ENCODE measurements at places on chromosomes 11 and 22.

- no peak for DNase-seq
These were observed 23.4 kb upstream of the CELSR1 start for GRCh38 chr22:46560696-46561295.

DNA sequence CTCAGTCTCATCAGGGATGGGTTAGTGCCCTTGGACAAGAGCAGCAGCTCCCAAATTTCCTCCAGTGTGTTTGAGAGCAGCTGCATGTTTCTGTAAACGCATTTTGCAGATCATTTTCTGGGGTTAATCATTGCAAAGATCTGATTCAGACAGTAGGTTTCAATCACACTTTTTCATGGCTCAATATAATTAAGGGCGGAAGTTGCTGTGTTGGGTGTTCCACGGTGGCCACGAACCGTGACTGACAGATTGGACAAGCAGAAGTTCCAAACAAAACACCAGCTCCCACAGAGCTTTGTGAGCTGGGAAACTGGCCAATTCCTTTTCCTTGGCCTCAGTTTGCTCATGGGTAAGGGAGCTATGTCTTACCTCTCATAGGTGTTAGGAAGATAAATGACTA, 8.4 kb upstream of the RASSF10 start:
- no peak for DNase-seq

DNA sequence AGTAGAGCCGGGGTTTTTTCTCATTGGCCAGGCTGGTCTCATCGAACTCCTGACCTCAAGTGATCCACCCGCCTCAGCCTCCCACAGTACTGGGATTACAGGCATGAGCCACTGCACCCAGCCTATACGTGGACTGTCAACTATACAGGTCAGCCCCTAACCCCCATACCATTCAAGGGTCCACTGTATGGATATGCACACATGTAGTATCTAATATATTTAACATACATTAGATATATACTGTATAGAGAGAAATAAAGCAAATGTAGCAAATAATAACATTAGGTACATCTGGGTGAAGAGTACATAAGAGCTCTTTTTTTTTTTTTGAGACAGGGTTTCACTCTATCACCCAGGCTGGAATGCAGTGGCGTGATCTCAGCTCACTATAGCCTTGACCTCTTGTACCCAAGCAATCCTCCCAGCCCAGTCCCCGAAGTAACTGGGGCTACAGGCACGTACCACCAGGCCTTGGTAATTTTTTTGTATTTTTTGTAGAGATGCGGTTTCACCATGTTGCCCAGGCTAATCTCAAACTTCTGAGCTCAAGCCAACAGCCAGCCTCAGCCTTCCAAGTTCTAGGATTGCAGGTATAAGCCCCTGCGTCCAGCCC, 1.5 kb upstream of the ATP5MGL start:
- no peak for DNase-seq

- DNase-seq, result no peak
These were observed 58.6 kb downstream of the UVRAG start for GRCh38 chr11:75873417-75874221.

DNA sequence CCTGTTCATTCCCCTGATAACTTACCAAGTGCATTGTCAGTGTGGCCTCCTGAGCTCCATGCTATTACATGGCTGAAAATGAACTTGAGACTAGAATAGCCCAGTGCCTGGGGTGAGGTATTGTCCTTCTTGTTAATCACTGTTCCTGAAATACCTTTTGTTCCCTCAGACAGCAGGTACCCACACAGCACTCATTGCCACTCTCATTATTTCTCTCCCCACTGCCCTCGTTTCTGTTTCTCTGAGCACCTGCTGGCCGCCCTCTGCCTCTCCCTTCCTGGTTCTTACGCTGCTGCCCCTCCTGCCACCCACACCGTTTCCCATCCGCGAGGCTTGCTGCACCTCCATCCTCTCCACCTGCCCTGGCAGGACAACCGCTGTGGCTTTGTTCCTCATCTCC, 36.9 kb upstream of the RAB1B start:
- DNase-seq, result no peak
